GM12864 (cell line): ENCODE measurements at places on chromosomes 11 and 22.

DNA sequence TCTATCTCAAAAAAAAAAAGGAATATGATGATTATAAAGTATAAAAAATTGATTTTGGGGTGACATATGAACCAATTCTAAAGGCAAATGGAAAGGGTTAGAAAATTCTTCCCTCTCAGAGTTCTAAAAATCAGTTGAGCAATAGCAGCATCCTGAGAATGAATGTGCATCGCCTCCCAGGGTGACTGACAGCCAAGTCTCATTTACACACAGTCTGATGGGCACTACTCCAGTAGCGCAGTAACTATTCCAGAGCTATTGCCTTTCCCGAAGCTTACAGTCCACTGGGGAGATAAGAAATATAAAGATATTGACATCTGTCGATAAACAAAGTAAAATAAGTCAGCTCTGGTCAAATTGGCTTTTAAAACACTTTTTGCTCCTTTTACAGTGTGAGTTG is 32.3 kb upstream of the SORL1 start:
- DNase-seq: no peak

- no peak for DNase-seq
These were observed 12.9 kb downstream of the KIAA0930 start for GRCh38 chr22:45227645-45228400.

GRCh38 chr22:33397381-33397907 is 339.3 kb upstream of the SYN3 start:
- no peak for DNase-seq

DNA sequence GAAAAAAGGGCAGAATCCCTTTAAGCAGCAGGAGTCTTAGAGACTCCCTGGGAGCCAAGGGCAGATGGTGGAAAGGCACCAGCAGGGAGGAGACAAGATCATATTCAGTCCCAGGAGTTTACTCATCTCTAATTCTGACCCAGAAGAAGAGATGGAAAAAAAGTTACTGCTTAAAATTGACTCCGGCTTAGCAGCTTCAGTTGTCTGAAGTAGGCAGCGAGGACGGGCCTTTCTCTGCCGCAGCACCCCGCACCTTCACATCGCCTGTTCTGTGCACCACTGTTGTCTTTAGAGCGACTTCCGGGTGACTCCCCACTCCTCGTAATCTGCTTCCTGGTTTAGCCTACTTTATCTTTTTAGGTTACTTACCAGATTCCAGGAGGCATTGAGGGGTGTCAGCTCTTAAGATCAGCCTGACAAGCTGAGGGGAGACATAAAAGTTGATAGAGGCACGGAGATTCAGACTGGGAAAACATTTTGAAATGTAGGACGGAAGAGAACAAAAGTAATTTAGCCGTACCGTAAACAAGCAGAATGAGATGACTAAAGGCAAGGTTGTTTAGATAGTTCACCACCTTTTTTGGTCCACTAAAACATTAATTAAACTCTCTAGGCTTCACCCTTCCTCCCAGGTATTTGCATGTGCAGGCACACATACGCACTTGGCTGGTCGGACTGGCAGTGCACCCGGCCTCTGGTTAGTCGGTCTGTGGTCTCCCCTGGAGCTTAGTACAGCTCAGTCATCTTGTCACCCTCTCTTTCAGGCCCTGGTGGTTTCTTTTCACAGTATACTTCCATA is 74.3 kb downstream of the CECR2 start:
- no peak for DNase-seq

DNA sequence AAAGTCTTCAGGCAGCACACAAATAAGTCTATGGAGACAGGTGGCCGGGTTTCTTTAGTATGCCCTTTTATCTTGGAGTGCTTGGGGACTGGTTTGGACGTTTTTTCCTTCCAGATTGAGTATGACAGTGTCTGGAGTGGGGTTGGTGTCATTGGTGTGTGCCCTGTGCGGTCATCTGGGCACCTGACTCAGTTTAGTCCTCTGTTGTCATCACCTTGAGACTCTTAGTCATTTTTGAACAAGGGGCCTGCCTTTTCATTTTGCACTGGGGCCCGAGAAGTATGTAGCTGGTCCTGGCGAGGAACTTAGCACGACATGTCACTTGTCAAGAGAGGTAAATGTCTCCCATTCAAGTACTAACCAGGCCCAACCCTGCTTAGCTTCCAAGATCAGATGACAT is 27.2 kb upstream of the MYO18B start:
- no peak for DNase-seq
